ENCODE measurements at places on chromosomes 2 and 18.

DNA sequence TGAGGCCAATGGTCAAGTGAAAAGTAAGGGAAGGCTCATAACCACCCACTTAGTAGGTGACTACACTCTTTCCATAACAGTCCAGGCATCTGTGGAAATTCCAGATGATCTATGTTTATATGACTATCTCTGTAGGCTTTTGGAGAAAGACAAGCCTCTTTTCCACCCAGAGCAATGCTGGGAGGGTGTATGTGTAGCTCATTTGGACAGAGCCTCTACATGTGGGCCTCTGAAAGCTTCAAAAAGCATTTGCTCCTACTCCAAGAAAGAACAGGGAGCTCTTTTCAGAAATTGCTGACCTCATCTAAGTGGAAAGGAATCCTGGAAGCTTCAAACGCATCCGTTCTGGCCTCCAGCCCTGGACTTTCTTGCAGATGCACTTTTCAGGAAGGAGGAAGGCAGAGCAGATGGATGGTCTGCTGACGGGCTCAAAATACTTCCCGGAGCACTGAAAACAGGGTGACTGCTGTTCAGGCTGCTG lies 308.7 kb downstream of the LRATD1 start:
- DNase-seq = no peak

- DNase-seq = no peak
Observed at GRCh38 chr2:52036024-52036423, 1004.1 kb upstream of the NRXN1 start.

- no peak for DNase-seq
Observed at GRCh38 chr2:16413947-16414346, 251.7 kb downstream of the CYRIA start.

- DNase-seq = no peak
Observed at GRCh38 chr2:173171321-173171720, 95.7 kb downstream of the MAP3K20 start.

- DNase-seq = no peak
Observed at GRCh38 chr2:53715568-53715967, 52.0 kb upstream of the CHAC2 start.

GRCh38 chr2:111035830-111036441 lies 84.8 kb upstream of the BCL2L11 start:
- DNase-seq = no peak

DNA sequence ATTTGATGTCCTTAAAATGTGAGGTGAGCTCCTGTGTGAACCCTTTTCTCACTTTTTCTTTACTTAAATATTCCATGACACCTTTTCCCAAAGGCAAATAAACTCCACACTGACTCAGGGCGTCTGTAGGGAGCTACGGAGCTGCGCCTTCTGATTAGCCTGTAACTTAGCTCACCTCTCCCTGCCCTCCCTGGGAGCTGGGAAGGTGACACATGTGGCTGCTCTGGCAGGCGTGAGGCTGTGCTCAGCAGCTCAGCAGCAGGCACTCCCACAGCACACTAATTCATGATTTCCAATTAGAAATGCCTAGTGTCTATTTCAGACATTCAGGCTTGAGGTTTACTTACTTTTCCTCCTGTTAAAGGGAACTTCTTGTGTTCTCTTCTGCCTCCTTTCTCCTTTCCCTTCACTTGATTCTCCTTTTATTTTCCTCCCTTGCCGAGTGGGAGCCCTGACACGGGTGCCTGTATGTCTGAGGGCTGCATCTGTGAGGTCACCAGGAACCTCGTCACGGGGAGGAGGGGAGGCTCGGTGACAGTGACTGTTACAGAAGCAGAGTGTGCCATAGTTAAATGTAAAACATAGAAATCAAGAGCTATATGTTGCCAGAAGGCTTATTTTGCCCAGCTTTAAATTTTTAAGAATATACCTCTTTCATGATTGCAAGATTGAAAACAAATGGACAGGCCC lies 437.1 kb downstream of the DCDC2C start:
- no peak for DNase-seq

DNA sequence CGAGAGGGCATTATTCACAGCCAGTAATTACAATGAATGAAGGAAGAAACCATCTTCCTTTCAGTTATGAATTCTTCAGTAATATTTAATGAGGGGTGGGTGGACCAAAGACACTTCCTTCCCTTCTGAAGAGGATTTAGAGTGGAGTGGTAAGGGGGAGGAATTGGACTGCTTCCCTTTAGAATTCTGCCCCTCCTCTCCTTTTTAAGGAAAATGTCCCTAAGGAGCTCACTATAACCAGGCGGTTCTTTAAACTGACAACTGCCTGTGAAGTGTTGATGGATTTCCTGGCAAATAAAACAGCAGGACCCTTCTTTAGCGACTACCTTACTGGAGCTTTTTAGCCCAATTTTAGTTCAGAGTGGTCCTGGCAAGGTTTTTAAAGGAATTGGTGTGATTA lies 86.4 kb downstream of the LIMS1 start:
- DNase-seq = no peak

GRCh38 chr2:239113171-239113570 lies 265.3 kb downstream of the TWIST2 start:
- DNase-seq = no peak

DNA sequence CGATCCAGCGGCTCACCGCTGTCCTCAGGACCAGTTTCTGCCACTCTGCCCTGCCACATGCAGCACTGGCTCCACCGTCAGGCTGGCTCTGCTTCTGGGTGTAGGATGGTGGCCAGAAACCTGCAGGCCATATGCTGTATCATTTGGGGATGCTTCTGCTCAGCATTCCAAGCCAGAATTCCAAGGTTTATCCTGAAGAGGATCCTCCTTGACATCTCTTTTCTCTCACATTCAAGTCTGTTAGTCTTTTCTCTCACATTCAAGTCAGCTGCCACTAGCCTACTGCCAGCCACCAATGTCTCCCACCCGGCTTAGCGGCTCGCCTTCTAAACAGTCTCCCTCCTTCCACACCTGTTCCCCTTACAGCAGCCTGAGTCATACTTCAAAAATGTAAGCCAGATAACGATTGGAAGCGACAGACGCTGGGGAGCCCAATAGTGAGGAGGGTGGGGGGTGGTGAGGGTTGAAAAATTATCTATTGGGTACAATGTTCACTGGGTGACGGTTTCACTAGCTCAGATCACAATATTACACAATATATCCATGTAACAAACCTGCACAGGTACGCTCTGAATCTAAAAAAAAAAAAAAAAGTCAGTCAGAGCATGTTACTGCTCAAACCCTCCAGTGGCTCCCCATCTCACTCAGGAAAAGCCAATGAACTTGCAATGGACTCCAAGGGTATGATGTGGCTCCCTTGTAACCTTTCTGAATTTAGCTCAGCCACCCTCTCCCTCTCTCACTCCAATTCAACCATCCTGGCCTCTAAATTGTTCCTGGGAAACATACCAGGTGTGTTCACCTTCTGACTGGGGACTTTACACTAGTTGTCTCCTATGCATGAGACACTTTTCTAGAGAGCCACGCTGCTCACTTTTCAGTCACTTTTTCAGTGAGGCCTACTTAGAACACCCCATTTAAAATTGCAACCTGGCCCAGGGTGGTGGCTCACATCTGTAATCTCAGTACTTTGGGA lies 38.8 kb upstream of the SP3 start:
- DNase-seq = no peak

DNA sequence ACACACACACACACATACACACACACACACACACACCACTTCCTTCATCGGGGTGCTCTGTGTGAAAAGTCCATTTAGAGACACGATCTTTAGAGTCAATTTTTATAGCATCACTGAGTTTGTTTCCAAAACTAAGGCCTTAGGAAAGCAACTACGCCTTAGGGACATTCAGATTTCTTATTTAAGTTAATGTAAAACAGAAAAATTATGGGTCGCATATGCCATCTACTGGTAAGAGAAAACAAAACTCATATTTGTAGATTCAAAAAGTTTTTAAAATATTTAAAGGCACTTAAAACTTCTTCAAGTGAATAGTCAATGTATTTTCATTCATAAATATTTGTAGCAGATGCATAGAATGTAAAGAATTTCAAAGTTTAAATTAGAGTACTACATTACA lies 166.2 kb downstream of the ATAD2B start:
- no peak for DNase-seq
